ENCODE measurements at places on chromosomes 16 and 17. TPM values are rescaled to one million over a fixed set of nuclear protein-coding genes. Genes with fewer than 3 reads are reported as not detected.

Gene C16orf96
- 0.04 TPM for total RNA-seq

Gene SEPTIN1
- total RNA-seq = 2.4 TPM

Gene GOSR2
- total RNA-seq = 21.4 TPM

Gene UMOD
- total RNA-seq = not detected

Gene FBXL19
- total RNA-seq = 19.2 TPM

DNA sequence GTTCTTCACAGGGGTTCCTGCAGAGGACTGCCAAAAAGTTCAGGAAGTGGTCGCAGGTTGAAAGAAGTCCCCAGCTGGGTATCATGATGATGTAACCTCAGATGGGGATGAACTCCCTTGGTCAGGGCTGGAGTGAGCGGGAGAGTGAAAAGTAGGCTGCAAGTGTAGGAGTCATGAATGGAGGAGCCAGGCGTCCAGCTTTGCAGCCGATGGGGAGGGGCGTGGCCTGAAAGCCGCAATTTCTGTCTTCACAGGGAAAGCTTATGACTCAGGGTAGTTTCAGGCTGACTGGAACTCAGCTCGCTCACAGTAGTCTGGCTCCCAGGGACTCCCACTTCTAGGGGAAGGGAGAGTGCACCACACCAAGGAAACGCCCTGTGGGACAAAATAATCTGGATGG lies 70.0 kb upstream of the HS3ST3A1 start:
- peak; percentile 77 for ATAC-seq

GRCh38 chr16:881219-882097 lies 80.9 kb upstream of the GNG13 start:
- no peak for ATAC-seq

DNA sequence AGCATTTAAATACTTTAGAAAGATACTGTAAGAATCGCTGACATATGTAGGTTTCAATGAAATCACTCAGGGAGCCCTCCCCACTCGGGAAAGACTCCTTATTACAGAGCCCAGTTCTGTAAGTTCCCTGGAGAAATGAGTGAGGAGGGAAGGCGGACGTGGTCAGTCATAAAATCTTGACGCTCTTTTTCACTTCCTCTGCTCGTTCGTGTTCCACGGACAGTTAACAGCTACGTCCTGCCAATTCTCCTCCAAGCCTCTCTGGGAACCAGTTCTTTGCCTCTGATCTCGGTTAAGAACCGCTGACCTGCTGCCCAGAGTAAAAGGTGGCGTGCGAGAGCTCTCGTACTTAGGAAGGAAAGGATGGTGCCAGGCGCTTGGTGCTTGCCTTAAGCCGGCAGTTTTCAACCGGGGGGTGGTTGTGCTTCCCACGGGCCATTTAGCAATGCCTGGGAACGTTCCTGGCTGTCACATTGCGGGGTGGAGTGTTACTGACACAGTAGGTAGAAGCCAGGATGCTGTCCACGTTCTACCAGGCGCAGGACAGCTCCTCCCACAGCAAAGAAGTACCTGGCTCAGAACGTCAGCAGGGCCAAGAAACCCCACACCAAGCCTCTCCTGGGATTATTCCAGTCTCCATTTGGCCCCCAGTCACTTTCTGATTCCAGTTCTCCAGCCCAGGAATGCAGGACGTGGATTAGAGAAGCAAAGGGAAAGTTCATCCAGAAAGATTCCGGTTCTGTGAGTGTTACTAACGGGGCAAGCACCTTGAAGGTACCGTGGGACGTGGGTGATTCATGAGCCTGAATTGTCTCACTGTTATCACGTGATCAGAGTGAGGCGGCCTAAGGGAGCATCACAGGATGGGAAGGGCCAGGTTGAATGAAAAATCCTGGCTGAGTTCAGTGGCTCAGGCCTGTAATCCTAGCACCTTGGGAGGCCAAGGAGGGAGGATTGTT lies 87.7 kb downstream of the MRM3 start:
- ATAC-seq = peak; percentile 96

GRCh38 chr16:17926866-17927399 lies 409.6 kb downstream of the NPIPA8 start:
- no peak for ATAC-seq

GRCh38 chr17:45734598-45734997 lies 49.5 kb upstream of the CRHR1 start:
- ATAC-seq = no peak

- peak; percentile 78 for ATAC-seq
Measured at GRCh38 chr16:53775821-53776431, 72.0 kb downstream of the FTO start.

DNA sequence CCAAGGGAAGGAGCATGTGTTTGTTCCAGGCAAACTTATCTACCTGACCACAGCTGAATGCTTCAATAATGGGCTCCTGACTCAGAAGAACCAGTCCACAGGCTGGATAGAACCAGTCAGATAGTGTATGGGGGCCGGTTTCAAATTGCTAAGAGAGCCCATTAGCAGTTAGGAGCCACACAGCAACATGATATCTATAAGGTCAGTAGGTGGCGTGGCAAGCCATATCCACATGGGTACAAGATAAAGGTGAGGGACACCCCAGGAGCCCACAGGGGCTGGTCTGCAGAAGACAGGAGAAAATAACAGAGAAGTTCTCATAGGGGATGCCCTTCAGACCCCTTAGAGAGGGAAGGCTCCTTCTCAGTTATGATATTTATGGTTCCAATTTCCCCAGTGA lies 31.6 kb upstream of the CDRT15 start:
- no peak for ATAC-seq

DNA sequence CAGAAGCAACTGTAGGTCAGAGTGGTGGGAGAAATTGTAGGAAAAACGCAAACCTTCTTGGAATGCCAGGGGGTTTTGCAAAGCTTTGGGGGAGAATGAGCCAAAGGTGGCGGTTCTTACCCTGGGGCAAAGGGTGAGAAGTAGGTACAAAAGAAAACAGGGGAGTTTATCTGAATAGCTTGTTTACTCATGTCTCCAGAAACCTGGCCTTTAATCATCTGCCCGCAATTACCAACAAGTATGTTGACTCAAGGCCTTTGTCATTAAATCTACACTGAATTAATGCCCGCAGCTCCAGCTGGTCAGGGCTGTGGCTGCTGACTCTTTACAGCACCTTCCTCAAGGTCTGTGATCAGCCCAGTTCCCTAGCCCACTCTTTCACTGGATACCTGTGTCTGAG lies 320.1 kb downstream of the CBLN1 start:
- ATAC-seq = no peak

Measured in esophagus mucosa (tissue), 1 donor.